Cardiac fibroblast (primary cell): ENCODE measurements at places on chromosomes 16 and 17.

DNA sequence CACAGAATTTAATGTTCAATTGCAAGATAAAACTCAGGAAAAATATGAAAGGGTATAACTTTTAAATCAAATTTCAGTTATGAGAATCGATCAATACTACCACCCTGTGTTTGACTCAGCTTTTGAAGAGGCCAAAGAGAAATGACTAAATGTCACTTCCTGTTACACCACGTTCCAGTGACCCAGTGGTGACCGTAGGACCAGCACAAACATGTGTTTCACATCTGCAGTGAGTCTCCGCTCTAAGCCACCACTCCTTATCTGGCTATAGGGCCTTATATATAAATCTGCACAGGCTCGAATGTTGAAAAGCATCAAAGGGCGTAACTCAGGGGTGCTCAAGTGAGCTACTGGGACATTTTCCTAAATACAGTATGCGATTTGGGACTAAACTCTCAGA, 36.1 kb downstream of the CYB5D2 start:
- DNase-seq = no peak

DNA sequence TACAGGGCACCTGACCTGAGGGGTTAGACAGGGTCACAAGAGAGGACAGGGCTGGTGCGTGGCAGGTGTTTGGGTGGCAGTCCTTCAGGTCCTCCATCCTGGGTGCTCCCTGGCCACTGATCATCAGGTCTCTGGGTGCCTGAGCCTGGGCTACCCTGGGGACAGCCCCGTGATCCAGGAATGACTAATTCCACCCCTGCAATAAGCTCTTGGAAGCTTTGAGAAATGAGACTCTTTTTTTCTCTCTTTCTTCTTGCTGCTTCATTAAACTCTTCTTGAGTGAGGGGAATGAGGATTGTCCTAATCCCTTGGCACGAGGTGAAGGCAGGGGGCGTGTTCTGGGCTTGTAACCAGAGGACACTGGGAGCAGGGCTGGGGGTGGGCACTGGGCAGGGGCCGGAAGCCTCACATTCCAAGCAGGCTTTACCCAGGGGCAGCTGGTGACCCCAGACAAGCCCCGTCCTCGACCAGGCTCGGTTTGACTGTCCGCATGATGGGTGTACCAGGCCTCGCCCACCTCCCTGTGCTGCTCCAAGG, 21.4 kb upstream of the SPNS2 start:
- DNase-seq = no peak

DNA sequence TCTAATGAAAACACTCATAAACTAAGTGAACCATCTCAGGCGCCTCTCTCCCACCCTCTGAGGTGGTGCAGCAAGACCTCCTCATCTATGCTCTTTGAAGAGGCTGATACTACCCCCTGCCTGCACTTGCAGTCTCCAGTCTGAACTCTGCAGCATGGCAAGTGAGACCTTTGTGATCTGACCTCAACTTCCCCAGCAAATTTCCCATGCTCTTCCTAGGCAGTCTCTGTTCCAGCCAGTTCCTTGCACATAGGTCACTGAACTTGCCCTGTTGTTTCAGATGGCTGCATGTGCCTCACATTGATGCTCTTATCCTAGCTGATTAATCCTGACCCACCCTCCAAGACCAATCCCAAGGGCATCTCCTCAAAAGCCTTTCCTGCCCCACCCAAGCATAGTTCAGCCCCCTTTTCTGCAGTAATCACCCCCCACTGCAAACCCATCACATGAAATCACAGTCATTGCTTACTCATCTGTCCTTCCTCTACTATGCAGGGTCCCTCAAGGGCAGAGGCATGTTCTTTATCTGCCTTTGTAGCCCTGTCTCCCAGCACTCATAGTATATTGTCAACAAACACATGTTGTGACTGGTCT, 42.0 kb downstream of the TBX21 start:
- no peak for DNase-seq

- peak; percentile 82 for DNase-seq
Measured at GRCh38 chr16:70589998-70590471, 56.3 kb upstream of the IL34 start.

GRCh38 chr16:1781758-1782407, 488 bp downstream of the SPSB3 start:
- DNase-seq = peak; percentile 28

DNA sequence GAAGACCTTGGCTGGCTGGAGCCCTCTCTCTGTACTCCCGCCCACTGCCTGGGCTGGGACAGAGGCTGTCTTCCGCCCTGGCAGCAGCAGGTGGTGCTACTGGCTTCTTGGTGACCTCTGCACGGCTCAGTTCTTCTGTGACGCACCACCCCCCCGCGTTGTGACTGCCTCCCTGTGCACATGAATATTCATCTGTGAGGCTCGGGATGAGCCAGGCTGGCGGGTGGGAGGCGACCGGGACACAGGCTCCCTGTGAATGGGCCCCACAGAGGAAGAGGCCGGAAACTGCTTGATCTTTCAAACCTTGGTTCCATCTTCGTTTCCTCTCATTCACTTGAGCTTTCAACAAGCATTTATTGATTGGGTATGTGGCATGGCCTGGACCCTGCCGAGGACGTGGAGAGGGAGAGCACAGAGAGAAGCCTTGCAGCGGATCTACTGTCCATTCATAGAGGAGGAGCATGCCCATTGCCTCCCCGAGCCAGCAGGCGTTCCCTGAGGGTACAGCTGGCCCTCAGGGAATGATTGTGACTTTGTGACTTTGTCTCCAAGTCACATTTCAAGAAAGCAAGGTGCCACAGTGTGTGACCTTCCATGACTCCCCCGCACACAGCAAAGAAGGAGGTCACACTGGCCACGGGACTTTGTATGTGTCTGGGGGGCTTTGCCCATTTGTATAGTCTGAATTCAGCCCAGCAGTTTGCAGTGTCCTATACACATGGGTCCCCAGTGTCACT, 45.0 kb downstream of the B9D1 start:
- DNase-seq = peak; percentile 82

DNA sequence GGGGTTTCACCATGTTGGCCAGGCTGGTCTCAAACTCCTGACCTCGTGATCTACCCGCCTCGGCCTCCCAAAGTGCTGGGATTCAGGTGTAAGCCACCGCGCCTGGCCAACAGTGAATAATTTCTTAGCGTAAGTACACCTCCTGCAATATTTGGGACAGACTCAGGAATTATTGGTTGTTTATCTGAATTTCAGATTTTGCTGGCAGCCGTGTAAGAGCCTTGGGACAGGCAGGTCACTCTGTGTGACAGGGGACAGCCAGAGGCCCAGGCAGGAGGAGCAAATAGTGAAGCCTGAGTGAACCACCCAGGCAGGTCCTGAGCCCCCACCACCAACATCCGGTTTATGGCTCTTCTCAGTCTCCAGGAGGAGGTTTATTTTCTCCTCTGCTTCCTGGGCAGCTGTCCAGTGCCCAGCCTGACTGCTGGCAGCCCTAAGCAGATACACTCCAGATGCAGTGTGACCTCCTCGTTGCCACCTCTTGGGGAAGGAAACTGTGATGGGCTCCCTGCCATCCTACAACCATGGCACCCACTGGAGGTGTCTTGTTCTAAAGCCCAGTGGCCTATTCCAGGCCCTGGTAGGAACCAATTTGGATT, 26.2 kb upstream of the ADORA2B start:
- DNase-seq = peak; percentile 46

- no peak for DNase-seq
Measured at GRCh38 chr16:55754056-55754455, 78.8 kb downstream of the CES1 start.

- no peak for DNase-seq
Measured at GRCh38 chr17:18862011-18862410, 4.1 kb downstream of the PRPSAP2 start.

DNA sequence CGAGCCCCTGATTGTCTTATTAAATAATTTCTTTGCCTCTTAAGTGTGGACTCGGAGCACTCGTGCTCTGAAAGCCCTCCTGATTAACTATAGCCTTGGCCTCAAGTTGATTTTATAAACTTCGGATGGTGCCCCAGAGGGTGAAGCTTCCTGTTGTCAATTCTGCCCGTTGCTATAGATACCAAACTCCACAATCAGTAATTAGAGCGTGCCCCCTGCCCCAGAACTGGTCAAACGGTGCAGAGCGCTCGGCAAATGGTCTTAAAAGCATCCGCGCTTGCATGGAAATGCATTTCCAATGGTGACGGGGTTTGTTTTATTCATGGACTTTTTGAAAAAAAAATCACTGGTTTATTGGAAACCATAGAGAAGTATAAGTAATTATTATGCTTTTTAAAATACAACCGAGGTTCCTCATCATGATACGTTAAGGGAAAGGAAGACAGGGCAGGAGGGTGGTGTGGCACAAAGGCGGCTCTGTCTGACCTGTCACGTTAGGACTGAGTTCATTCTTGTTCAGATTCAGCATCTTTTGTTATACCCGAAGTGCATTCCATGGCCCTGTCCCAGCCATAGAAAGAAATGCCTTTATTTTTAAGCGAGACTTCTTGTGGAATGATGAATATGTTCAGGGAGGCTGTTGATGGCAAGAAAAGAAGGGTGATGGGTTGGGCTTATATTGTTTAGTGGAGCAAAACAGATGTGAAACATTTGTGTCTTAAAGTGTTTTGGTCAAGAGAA, 476.4 kb downstream of the MAF start:
- no peak for DNase-seq

- no peak for DNase-seq
Measured at GRCh38 chr17:42553866-42554249, 1.1 kb downstream of the HSD17B1 start.

DNA sequence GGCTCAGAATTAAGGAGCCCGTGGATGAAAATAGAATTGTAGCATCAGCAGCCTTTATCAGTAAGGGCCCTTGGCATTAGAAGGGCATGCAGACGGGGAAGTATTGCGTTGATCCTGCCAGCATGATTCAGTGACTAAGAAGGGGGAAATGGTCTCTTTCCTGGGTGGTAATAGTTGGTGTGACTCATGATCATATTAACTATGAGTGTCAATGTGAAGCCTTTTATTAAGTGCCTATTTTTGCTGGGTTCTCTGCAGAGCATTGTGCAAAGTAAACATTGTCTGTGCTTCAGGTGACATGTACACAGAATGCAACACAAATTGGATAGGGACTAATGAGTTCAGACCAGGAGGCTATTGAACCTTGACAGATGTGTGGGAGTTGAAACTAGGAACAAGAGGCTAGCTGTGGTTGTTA, 24.5 kb downstream of the RCVRN start:
- DNase-seq = no peak

DNA sequence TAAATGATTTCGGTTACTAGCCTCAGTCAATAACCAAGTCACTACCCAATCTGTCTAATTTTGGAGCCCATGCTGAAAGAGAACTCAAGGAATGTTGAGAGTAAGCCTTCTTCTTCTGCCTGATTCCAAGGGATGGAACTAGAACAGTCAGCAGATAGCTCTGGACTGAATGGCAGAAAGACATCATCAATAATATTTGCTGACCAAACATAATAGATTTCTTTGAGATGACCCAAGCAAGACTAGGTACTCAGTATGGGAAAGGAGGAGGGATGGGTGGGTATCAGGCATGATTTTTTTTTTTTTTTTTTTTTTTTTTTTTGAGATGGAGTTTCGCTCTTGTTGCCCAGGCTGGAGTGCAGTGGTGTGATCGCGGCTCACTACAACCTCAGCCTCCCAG, 330.1 kb downstream of the CNTNAP4 start:
- DNase-seq = no peak

GRCh38 chr16:72285728-72286127, 113.8 kb upstream of the PMFBP1 start:
- peak; percentile 69 for DNase-seq

DNA sequence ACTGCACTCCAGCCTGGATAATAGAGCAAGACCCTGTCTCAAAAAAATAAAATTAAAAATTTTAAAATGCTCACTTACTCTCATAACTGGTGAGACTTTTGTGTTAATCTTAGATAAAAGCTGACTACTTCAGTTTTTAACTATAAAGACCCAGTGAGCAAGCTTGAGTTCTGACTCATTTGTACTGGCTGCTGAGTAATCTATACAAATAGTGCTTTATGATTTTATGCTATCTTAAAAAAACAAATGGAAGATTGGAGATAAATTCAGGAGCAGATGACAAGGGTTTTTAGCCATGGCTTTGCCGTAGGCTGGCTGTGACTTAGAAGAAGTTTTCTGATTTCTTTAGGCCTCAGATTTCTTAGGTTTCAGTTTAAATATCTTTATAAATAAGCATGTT, 30.5 kb downstream of the SNTB2 start:
- peak; percentile 61 for DNase-seq

DNA sequence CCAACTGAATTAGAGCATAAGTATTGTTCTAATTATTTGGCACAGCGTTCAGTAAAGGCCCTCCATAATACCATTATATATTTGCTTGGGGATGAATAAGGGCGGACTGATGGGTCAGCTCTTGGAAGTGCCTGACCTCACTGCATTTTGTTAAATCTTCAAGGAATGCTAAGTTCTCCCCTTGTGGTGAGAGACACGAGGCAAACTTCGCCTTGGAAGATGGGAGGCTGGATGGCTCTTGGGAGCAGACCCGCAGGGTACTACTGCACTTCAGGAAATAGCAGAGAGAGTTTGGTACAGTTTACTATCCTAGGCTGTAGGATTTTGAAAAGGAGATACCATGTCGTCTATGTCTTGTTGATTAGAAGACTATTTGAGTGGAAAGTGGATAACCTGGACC, 87.0 kb upstream of the RPRML start:
- DNase-seq = peak; percentile 9

GRCh38 chr17:77315551-77316190, 174.9 kb downstream of the SEC14L1 start:
- DNase-seq = no peak

- no peak for DNase-seq
Measured at GRCh38 chr17:49891271-49891670, 43.4 kb upstream of the TAC4 start.

- no peak for DNase-seq
Measured at GRCh38 chr17:38885044-38885727, 15.3 kb downstream of the LASP1 start.

DNA sequence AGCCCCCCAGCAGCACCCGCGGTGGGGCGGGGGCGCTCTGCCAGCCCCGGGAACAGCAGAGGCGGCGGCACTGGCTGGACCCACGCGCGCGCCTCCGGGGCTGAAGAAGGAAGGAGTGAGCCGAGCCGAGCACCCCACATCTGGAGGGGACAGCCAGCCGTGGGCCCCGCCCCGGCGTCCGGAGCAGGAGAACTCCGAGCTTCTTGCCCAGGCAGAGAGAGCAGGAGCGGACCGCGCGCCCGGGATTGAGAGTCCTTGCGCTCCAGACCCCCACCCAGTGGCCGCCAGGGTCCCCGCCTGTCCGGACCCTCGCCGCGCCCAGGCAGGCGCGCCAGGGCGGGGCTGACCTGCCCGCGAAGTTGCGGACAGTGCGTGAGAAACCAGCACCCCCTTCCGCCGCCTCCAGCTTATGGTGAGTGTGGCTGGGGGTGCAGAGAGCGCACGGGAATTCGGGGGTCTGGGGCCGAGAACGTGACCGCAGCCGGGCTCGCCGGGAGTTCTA, 921.9 kb upstream of the EEF2KMT start:
- no peak for DNase-seq
